ENCODE measurements at places on chromosomes 2 and 18.

- DNase-seq, result no peak
These were observed 15.8 kb downstream of the TMEM131 start for GRCh38 chr2:97979904-97980303.

GRCh38 chr2:241551998-241552737 is 6.4 kb upstream of the BOK start:
- no peak for DNase-seq

DNA sequence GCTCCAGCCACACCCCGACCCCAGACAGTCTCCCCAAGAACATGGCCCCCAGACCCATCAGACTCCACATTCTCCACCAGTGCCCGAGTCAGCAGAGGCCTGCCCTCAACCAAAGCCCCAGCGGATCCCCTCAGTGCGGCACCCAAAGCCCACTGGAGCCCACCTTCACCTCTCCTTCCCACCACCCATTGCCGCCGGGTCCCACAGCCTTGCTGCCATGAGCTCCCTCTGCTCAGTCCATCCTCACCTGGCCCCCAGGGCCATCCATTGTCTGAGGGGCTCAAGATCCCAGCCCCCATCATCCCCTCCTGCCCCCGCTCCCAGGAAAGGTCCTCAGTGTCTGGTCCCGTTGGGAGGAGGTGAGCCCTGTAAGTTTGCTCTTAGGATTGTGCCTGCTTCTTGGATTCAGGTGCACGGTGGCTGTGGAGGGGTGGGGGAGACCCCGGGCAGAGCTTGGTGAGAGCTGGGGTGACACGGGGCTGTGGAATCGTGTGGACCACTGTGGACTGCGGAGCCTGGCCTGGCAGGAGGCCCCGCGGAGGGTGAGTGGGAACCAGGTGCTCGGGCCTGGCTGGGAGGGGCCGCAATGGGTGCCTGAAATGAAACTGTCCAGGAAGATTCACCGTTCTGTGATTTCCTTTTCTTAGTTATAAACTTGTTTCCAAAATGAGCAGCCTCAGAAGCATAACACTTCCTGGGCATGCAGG is 32.7 kb upstream of the GPC1 start:
- no peak for DNase-seq

- no peak for DNase-seq
These were observed 1.9 kb downstream of the ORMDL1 start for GRCh38 chr2:189782221-189782671.

GRCh38 chr2:223945755-223946154 is 620 bp upstream of the WDFY1 start:
- DNase-seq, result no peak

GRCh38 chr18:25365242-25365641 is 13.3 kb upstream of the ZNF521 start:
- DNase-seq, result no peak
